ENCODE measurements at places on chromosomes 4 and X.

DNA sequence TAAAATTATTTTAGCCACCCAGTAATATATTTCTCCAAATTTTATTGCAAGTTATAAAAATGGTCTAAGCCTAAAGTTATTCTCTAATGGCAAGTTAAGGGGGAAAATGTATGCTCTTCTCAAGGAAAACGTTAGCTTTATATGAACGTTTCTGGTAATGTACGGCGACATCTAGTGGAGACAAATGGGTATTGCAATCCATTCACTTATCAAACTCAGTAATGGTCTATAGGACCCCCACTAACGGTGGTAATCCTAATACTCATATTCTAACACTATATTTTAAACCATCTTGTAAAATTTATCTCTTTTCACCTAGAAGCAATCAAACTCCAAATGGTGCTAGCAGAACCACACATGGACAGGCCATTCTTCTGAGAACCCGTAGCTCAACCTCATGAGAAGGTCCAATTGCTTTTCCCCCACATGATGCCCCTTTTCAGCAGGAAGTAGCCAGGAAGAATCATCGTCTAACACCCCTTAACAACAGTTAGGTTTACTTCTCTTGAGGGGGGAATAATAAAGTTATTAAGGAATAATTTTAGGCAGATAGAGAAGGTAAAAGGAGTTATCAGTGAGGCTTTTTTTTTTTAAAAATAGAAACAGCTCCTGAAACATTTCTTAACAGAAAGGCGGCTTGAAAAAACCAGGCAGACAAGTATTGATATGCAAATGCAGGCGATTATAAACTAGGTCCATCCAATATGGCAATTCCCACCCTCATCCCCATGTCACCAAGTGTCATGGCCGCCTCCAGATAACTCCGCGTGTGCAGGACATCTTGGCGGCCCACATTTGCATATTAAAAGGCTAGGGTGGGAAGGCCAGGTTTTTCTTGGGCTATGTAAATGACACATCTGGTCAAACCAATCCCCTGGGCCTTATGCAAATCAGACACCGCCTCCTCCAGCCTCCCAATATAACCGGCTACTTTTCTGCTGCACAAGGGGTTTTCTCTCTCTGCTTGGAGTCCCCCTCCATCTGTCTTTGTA, 35.0 kb downstream of the NUDT11 start:
- peak; percentile 7 for DNase-seq

DNA sequence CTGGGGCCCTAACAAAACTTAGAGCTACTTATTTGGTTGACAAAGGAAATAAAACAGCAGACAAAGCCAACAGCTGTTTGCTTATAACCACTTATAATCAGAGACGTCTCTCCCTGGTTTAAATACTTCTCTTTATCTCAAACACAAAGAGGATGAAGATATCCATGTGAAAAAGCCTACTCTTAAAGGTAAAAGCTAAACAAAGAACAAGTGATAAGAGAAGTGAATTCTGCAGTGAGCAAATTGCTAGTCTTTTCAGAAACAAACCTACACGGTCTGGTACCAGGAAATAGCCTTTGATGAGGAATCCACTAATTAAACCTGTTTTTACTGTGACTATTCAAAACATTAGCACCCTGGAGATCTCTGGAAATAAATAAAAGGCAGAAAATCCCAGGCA, 46.7 kb downstream of the GRIA3 start:
- DNase-seq: no peak

- peak; percentile 68 for DNase-seq
These were observed 187.5 kb upstream of the TBC1D9 start for GRCh38 chr4:140943486-140944198.

DNA sequence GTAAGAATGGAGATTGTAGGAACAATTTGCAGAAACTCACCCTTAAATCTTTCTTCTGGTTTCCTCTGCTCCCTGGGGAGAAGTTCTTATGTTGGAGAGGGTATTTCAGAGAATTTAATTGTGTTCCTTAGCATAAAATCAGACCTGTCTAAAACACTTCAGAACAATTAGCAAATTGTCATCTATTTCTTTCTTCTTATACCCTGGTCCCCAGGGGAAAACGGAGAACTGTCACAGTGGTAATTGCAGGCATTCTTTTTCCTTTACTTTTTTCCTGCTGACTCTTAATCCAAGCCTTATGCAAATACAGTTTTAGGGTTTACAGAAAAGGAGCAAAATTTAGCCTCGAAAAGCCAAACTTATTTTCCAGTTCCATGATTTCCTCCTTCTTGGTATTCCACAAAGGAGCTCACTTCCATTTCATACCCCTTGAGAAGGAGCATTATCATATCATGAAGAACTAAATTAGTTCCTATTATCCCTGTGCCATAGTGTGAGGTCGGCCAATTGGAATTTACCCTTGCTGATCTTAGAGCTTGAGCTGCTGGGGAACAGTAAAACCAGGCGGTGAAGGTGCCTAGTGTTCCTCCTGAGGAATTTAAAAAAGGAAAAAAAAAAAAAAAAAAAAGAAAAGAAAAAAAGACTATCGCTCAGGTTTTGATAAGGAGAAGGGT, 173.8 kb downstream of the IL15 start:
- DNase-seq: no peak

DNA sequence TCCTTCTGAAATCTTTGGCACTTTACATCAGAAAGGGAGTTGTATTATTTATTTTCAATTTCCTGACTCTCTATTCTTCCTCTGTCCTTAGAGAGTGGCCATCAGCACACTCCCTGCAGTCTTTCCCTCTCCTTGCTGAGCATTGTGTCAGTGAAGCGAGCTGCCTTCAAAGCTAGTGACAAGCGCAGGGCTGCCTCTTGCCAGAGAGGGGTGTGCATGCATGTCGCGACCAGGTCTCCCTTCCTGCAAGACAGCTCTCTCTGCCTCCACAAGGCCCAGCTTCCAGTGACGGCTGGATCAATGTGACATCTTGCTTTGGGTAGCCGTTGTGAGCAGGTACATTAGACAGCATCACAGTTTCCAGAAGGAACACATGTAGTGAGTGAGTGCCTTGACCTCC, 810.9 kb upstream of the TENM3 start:
- DNase-seq: no peak

- DNase-seq: no peak
These were observed 13.6 kb downstream of the AMTN start for GRCh38 chr4:70531981-70532380.

- DNase-seq: no peak
These were observed 47.0 kb downstream of the SPRY1 start for GRCh38 chr4:123443401-123444289.

GRCh38 chr4:97828646-97829045, 314.6 kb downstream of the STPG2 start:
- no peak for DNase-seq

- peak; percentile 85 for DNase-seq
These were observed 1.2 kb downstream of the USP46 start for GRCh38 chr4:52657618-52658501.

- DNase-seq: no peak
These were observed 62.7 kb upstream of the FAM47B start for GRCh38 chrX:34879886-34880285.

GRCh38 chrX:24647257-24648058, at the start of gene PCYT1B:
Gene PCYT1B, minus strand, starts transcription at chrX:24647347. Its CDS starts 242 bp downstream, at chrX:24647105.
- DNase-seq: peak; percentile 27

DNA sequence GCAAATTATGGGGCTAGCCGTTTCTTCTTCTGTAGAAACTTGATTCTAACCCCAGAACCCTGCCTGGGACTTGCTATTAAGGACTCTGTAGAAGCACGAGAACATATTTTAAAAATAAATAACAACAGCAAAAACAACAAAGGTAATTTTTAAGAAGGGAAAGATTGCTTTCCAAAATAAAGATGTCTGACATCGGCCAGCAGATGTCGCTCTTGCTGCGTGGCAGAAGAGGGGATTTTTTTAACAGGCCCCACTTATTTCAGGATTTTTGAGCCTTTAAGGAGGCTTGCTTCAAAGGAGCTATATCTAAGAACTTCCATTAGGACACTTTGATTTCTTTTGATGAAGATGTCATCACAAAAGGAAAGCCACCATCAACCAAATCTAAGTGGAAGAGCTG, 62.8 kb upstream of the EGFL6 start:
- peak; percentile 22 for DNase-seq

DNA sequence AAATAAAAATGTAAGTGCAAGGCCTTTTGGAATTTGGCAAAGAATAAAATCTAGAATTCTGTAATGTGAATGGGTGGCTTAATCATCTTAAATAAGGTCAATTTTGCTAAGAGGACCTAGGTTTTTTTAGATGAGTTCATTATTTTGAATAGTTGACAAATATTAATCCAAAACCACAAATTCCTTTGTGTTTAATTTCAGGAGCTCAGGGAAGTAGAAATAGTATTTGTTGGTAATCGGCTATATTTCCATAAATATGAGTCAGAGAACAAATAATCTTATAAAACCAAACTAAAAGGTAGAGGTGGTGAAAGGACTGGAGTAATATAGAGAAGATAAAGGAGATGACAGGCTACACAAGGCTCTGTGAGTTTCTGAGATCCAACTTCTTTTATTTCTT, 190.4 kb upstream of the TLL1 start:
- DNase-seq: no peak

DNA sequence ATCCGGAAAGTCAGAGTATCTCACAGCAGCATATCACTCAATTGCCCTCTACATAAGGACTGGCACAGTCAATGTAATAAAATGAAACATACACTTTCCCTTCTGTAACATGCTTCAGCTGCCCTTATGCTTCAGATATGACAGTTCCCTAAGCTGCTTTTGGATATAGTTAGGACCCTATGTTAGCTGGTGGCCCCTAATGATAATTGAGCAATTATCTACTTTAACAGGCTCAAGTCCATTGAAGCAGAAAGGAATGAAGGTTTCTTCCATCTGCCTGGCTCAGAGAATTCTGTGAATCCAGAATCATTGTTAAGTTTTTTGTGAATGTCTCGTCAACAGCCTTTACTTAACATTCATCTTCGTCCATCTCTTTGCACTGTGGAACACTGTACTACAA, 951.2 kb upstream of the DIAPH2 start:
- DNase-seq: no peak

DNA sequence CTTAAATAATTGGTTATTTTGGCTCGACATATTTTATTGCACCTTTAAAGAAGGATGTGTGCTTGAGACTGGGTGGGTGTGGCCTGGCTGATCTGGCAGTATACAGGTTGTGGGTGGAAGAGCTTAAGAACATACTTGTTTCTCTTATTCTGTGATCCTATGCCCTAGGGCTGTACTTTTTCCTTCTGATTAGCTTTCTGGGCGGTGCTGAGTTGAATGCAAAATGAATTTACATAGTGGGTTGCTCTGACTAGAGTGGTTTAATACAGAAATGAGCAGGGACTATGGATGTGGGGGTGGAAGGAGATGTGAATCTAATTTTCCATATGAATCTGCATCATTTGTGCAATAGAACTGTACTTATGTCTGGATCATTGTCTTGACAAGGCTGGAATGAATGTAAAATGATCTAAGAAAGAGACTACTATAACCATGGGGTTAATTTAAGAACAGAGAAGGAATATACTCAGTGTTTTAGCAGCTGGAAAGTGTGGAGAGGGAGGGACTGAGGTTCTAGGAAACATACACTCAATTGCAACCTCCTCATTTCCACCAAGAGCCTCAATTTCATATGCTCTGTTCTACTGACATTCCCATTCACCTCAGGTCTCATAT, 73.7 kb downstream of the RLIM start:
- DNase-seq: no peak

GRCh38 chrX:20311505-20311904, 44.8 kb upstream of the RPS6KA3 start:
- no peak for DNase-seq

- no peak for DNase-seq
These were observed 82.0 kb downstream of the ATP8A1 start for GRCh38 chr4:42574870-42575430.

GRCh38 chrX:15269618-15270521, at the start of gene ASB9:
Gene ASB9, minus strand, starts transcription at chrX:15270083. Its CDS starts 209 bp downstream, at chrX:15269874.
- DNase-seq: peak; percentile 76

DNA sequence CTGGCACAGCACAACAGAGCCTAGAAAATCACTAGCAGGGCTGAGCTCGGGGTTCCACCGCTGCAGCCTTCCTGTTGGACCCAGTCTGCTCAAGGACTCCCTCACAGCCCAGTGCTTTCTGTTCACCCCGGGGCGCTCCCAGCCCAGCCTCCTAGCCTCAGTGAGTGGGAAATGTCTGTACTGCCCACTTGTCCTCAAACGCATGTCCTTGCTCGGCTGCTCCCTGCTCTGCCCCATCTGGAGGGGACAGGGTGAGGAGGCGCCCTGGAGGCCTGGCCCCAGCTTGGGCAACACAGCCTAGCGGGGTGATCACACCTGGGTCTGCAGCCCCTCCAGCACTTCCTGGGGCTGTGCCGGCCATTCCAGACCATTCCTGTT, 11.9 kb upstream of the CCNQ start:
- DNase-seq: no peak

GRCh38 chrX:47198026-47198686, 4.5 kb downstream of the UBA1 start:
- DNase-seq: no peak

GRCh38 chr4:147820975-147821374, 89.1 kb downstream of the ARHGAP10 start:
- no peak for DNase-seq

DNA sequence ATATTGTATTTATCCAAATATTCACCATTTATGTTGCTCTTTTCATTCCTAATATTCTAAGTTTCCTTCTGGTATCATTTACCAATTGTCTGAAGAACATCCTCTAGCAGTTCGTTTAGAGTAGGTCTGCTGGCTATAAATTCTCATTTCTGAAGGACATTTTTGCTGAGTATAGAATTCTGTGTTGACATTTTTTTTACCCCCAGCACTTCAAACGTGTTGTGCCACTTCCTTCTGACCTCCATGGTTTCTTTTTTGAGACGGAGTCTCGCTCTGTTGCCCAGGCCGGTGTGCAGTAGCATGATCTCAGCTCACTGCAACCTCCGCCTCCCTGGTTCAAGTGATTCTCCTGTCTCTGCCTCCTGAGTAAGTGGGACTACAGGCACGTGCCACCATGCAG, 26.4 kb downstream of the JADE3 start:
- no peak for DNase-seq

GRCh38 chr4:54054501-54054900, 9.9 kb downstream of the CHIC2 start:
- DNase-seq: no peak

GRCh38 chrX:43640482-43640881, 15.6 kb upstream of the MAOA start:
- no peak for DNase-seq

DNA sequence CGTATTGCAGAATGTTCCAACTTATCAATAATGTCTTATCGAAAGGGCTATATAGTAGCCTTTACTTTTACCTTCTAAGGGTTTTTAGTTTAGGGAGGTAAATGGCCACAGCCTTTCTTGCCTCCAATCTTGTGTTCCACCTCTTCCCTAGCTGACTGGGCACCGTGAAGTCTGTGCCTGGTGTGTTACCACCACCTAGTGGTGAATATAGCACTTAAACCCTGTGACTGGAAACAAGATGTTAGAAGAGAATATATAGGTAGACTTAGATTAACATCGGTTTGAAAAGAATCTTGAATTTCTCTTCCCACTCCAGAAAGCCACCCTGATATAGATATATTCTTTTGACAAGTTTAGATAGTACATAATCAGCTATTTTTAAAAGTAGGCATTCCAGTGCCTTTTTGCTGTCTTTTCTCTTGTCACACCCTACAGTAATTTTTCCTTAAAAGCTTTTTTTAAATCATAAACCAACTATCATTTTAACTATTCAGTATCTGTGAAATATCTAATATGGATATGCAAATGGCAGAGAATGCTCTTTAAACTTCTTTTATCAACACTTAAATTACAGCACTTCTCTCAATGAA, 27.8 kb upstream of the ADH7 start:
- DNase-seq: peak; percentile 65

GRCh38 chr4:141849778-141850177, 213.4 kb downstream of the IL15 start:
- no peak for DNase-seq

GRCh38 chr4:112895811-112896608, 153.4 kb upstream of the ANK2 start:
- DNase-seq: no peak

GRCh38 chr4:81891005-81891996, 419.6 kb upstream of the RASGEF1B start:
- no peak for DNase-seq
